Cardiac muscle cell (in vitro differentiated cells and primary cell): ENCODE measurements at places on chromosomes 12 and 14. TPM values are rescaled to one million over a fixed set of nuclear protein-coding genes. Genes with fewer than 3 reads are reported as not detected.

DNA sequence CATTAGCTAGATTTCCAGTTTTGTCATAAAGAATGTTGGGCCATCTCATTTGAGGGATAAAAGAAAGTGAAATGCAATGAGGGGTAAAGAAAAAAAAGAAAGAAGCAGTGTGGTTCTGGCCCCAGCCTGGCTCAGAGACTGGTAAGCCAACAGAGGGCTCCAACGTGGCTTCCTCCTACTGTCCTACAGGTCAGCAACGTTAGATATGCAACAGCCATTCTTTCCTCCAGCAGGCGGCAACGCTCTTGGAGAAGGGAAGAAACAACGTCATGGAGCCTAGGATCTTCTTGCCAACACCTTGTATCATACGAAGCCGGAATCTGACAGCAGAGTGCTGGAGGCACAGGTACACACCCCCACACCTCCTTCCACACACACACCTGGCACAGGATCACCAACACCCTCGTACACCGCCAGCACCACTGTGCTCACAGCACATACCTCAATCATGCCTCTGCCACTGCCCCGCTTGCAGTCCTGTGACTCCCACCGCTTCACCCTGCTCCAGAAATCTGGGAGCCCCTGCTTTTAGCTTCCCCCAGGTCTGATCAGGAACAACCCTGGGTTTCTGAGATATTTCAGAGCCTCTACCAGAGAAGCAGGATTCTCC, 102.8 kb downstream of the RPAP3 start:
- DNase-seq = no peak

- no peak for DNase-seq
Observed at GRCh38 chr12:120376416-120376815, 7.5 kb upstream of the MSI1 start.

DNA sequence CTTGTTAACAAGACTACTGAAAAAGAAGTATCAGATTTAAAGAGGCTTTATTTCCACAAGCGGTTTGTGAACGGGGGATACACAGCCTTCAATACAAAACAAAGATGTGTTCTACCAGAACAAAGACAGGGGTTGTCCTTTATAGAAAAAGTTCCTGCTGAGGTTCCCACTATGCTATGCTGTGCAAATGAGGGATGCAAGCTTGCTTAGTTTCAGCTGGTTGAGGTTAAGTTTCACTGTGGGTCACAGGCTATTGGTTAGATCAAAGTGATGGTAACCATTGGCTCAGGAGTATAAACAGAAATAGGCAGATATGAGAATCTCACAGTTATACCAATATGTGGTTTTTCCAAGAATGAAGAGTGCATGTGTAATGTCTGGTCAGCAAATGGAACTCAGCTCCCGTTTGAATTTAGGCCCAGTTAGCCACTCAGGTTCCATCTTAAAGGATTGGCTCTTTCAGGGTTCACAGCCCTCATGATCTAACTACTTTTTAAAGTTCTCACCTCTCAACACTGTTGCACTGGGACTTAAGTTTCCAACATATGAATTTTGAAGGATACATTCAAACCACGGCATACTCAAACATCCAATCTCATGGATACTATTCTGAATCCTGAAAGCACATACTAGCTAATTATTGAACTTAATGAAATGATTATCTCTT, 215.4 kb upstream of the DCN start:
- DNase-seq = no peak

GRCh38 chr12:99056186-99056585, 411.1 kb downstream of the APAF1 start:
- DNase-seq = no peak

GRCh38 chr14:59679872-59680271, 103.3 kb upstream of the CCDC175 start:
- no peak for DNase-seq

DNA sequence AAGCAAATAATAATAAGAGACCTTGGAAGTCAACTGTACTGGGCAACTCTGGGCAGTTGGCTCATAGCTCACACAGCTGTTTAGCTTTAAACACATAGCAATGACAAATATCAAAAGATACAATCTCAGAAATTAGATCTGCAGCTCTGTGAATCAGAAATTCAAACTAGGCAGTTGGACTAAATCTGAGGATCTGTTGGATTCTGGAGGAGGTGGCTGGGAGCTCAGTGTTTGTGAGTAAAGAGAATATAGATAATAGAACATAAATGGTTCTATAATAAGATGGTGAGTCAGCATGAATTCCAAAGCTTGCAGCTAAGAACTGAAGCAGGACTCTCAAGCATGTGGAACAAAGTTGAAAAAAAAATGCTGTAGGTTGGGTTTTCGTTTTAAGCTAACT, 1949.4 kb upstream of the SEL1L start:
- peak; percentile 28 for DNase-seq

- DNase-seq = peak; percentile 14
Observed at GRCh38 chr14:95998656-95999055, 40.5 kb upstream of the C14orf132 start.

Gene TAS2R42
- not detected in 2 replicates for total RNA-seq

Gene KLRG1
- total RNA-seq = 5.6 and 8.5 TPM in 2 replicates

GRCh38 chr12:123854918-123855317, 92.8 kb downstream of the DNAH10 start:
- DNase-seq = no peak

GRCh38 chr12:6612247-6612646, 5.1 kb upstream of the CHD4 start:
- DNase-seq = no peak

- no peak for DNase-seq
Observed at GRCh38 chr14:24064856-24065255, 6.5 kb upstream of the CPNE6 start.

Gene OTX2
- 3.3 and 7.1 TPM in 2 replicates for total RNA-seq

DNA sequence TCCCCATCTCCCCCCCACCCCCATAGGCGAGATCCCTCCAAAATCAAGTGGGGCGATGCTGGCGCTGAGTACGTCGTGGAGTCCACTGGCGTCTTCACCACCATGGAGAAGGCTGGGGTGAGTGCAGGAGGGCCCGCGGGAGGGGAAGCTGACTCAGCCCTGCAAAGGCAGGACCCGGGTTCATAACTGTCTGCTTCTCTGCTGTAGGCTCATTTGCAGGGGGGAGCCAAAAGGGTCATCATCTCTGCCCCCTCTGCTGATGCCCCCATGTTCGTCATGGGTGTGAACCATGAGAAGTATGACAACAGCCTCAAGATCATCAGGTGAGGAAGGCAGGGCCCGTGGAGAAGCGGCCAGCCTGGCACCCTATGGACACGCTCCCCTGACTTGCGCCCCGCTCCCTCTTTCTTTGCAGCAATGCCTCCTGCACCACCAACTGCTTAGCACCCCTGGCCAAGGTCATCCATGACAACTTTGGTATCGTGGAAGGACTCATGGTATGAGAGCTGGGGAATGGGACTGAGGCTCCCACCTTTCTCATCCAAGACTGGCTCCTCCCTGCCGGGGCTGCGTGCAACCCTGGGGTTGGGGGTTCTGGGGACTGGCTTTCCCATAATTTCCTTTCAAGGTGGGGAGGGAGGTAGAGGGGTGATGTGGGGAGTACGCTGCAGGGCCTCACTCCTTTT, 2.7 kb downstream of the GAPDH start:
- no peak for DNase-seq

DNA sequence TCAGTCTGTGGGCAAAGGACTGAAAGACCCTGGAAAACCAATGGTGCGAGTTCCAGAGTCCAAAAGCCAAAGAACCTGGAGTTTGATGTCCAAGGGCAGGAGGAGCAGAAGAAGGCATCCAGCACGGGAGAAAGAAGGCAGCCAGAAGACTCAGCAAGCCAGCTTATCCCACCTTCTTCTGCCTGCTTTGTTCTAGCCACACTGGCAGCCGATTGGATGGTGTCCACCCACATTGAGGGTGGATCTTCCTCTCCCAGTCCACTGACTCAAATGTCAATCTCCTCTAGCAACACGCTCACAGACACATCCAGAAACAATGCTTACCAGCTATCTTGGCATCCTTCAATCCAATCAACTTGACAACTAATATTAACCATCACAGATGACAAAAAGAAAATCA, 57.2 kb upstream of the CAPRIN2 start:
- no peak for DNase-seq
